ENCODE measurements at places on chromosomes 2 and 18.

DNA sequence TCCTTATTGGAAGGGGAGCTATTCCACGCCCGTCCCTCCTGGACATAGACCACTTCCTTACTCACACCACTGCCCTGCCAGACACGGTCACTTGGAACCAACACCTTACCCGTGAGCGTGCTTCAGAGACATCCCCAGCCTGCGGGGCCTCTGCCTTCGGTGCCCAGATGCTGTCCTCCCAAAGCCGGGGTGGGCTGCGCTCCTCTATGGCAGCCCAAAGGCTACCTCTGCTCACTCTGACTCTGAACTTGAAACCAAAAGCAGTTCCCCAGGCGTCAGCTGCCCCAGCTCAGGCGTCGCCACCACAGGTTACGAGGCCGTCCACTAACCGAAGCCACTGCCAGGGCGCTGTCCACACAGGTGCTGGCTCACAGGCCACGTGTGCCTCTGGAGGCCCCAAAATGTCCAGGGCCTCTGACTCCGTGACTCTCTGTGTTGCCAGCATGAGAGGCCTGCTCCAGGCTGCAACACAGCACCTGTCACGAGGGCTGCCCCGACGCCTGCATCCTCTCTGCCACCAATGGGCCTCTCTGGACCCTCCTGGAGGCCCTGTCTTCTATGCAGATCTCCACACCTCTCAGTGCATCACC lies 23.8 kb downstream of the HDAC4 start:
- DNase-seq: no peak

DNA sequence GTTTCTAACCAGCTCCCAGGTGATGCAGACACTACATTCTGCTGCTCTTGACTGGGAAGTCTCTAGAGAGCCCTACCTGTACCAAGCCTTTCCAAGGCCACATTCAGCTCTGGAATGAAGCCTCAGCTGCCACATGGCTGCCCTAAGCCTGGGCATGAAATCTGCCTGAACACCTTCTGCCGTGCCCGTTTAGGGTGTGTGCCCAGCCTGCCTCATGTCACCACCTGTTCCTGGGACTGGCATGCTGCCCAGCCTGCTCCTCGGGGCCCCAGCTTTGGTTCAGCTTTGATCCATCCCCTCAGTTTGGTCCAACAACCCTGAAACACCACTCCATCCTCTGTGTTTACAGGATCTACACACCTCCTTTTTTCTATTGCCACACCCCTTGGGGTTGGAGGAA lies 210.9 kb downstream of the L3MBTL4 start:
- DNase-seq: no peak

DNA sequence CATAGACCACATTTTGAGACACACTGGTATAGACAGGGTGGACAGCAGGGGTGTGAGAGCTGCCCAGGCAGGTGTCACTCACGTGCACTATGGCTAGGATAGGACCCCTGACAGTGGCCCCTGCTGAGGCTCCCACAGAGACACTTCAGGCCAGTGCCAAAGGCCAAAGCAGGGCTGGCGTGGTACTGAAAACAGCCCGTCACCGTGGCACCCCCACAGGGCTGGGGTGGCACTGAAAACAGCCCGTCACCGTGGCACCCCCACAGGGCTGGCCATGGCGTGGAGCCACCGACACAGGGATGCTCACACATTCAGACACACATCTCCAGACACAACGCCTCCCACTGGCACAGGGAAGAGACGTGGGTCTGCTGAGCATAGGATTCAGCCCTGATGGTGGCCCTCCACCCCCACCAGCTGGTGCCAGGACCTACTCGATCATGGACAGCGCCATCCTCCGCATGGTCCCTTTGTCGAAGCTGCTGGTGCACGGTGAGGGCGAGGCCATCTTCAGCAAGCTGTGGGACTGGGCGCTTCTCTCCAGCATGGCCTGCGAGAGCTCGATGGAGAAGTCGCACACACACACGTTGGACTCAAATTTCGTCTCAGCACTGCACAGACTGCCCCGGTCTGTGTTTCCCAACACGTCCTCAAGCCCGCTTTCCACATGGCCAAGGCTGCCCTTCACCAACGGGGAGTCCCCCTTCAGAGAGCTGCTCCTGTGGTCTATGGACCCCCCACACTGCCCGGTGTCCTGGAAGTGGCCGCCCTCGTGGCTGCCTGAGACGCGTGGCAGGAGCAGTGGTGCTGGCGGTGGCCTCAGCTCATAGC lies 34.1 kb downstream of the ANKMY1 start:
- no peak for DNase-seq

DNA sequence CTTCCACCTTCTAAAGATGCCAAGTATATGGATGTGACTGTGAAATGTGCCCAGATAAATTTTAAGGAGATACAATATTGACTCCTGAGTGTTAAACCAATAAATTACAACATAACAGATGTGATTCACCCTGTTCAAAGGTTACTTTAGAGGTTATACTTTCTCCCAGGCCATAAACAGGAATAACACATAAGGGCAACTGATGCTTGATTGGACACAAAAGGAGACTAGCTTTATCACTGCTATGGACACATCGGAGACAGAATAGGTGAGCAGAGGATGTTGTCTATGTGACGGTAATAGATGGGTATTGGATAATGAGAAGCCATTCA lies 31.9 kb upstream of the SLC25A52 start:
- no peak for DNase-seq

DNA sequence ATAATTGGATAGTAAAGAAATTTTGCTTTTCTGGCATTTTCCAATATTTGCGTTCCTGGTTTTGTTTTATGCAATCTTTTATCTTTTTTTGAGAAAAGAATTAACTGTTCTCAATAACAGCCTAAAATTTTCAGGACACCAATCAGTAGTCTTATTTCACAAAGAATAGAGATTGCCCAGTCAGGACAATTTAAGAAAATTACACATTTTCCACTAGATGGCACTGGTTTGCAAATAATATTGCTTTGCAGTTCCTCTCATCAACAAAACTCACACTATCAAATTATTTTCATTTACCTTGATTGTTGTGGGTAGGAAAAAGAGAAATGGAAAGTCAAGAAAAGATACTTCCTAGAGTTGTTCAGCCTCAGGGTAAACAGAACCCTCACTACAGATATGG lies 2.4 kb upstream of the RBM45 start:
- no peak for DNase-seq

GRCh38 chr2:214865400-214865799 lies 55.9 kb upstream of the BARD1 start:
- no peak for DNase-seq

GRCh38 chr2:197487385-197487784 lies 12.3 kb downstream of the HSPD1 start:
- no peak for DNase-seq

DNA sequence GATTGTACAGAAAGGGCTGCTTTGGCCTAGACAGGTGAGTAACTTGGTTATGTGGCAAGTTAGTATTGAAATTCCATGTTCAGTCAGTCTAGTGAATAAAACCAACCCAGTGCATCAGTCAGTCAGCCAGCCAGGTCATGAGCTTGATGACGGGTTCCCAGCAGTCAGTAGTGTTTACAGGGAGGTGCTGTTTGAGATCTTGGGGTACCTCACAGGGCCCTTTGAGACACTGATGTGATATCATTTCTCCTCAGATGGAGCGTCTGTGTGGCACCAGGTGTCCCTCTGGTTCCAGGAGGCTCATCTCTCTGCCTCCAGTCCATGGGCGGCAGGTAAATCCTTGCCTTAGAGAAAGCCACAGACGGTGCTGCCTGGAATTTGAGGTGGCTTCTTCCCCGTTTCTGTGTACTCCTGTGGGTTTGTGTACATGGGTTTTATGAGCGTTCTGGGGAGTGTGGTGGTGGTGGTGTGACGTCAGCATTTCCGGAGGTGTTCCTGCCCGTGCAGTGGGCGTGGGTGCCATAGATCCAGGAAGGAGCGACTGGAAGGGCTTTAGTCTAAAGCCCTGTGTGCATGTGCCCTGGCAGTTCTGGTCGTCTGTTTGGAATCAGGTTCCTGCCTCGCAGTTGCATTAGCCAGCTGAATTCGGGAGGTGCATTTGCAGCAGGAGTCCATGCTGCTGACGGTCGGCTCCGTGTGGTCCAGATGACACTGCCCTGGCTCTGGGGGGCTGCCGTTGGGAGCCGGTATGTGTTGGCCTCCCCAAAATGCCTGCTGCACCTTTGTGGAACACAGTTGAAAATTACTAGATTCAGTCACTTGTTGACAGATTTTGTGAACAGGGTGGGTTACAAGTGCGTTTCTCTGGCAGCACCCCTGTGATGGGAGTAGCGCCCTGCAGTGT lies 2.1 kb downstream of the CTDP1 start:
- no peak for DNase-seq

GRCh38 chr2:156702541-156702940 lies 266.4 kb downstream of the GPD2 start:
- no peak for DNase-seq

DNA sequence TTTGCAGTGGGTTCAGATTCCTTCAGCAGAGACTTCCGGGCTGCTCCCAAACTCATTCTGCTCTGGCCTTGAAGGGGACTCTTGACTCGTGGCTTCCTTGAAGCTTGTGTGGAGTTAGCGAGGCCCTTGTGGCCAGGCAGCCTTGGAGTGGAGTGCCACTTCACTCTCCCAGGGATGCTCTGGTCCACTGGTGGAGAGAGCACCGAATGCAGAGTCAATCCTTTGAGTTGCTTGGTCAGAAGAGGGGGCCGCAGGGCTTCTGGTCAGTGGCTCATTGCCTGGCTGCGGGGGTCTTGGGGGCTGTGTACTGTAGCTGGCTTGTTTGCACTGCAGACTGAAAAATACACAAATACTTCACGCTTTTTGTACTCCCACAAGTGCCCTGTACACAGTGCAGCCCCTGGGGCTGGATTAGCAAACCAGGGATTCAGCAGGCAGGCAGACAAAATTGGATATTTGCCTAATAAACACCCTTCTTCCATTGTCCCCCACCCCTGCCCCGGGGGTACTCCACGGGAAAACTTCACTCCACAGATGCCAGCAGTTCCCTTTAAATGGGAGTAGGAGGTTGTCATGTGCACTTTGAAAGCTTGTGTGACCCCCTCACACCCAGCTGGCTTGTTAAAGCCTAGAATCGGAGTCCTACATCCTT lies 3.2 kb downstream of the GLI2 start:
- DNase-seq: no peak

GRCh38 chr2:246489-247144 lies 17.2 kb downstream of the SH3YL1 start:
- no peak for DNase-seq

DNA sequence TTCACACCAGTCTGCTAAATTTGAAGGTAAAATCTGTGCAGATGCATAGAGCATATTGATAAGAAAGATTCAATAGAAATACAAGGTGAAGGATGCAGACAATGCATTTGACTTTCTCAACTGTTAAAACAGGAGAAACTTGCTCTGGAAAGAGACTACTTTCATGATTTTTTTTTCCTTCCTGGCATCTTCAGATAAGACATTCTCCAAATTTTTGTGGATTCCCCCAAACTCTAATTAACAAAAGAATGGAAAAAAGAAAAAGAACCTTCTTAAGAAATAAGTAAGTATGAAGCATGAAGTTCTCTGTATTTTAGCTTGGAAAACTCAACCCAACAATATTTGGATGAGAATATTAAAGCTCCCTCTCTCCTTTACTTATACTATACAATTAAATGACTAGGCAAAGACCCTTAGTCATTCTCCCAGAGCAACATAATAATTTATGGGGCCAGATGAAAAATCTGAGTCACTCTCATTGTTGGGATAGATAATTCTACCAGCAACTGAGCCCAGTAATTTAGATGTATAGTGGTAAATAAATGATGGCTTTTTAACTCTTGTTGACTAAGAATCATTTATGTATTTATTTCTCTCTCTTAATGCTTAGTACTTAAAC lies 298.7 kb upstream of the COL3A1 start:
- DNase-seq: no peak

Measured in retinal pigment epithelial cell (primary cell).